Activated CD4-positive, alpha-beta T cell treated with anti-CD3 and anti-CD28 coated beads for 36 hours (primary cell): ENCODE measurements at places on chromosomes 6 and 20. TPM values are rescaled to one million over a fixed set of nuclear protein-coding genes. Genes with fewer than 3 reads are reported as not detected.

Gene MEI4
- total RNA-seq, result not detected

Gene LYRM2
- total RNA-seq, result 24.5 TPM

Gene SEL1L2
- not detected for total RNA-seq

Gene PPP1R3G
- total RNA-seq, result 0.09 TPM

GRCh38 chr20:10806539-10806938 lies 132.7 kb upstream of the JAG1 start:
- DNase-seq, result no peak

DNA sequence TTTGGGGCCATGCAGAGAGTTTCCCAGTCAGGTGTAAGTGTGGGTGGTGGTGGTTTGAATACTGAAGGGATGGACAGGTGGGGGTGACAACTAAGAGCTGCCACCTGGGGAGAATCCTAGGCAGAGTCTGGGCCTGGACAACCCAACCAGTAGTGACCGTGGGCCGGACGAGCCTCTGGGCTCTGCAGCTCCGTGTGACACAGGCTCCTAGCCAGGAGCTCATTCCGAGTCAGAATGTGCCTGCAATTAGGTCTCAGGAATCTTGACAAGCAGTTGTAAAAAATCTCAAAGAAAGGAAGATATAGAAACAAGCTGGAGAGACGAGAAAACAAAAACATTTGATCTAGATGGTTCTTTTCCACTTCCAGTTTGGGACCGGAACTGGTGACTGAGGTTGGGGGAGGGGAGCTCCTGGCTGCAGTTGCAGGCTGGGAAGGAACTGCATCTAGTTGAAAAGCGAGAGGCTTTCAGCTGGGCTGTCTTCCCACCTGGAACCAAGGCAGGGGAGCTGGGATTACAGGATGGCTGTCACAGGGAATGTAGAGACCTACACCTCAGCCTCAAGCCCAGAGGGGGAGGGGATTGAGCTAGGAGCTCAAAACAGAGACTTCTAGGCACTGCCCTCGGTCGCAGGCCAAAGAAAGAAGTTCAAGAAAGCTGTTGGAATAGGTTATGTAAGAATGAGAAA lies 156.9 kb downstream of the PAX1 start:
- DNase-seq, result no peak

DNA sequence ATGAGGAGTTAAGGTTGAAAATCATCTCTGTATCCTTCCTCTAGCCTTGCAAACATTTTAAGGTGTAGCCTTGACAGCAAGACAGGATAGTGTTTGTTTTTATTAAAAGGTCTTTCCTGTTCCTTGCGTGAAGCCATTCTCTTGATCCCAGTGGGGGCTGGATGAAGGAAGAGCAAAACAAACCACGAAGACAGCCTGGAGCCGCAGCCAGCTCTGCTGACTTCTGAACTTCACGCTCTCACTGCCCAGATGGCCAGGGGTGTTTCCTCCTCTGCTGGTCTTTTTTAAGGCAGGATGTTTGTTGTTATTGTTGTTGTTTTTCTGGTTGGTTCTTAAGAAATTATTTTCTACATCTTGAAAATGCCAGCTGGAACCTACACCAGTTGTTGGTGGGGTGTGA lies 156.4 kb downstream of the MTHFD1L start:
- no peak for DNase-seq

DNA sequence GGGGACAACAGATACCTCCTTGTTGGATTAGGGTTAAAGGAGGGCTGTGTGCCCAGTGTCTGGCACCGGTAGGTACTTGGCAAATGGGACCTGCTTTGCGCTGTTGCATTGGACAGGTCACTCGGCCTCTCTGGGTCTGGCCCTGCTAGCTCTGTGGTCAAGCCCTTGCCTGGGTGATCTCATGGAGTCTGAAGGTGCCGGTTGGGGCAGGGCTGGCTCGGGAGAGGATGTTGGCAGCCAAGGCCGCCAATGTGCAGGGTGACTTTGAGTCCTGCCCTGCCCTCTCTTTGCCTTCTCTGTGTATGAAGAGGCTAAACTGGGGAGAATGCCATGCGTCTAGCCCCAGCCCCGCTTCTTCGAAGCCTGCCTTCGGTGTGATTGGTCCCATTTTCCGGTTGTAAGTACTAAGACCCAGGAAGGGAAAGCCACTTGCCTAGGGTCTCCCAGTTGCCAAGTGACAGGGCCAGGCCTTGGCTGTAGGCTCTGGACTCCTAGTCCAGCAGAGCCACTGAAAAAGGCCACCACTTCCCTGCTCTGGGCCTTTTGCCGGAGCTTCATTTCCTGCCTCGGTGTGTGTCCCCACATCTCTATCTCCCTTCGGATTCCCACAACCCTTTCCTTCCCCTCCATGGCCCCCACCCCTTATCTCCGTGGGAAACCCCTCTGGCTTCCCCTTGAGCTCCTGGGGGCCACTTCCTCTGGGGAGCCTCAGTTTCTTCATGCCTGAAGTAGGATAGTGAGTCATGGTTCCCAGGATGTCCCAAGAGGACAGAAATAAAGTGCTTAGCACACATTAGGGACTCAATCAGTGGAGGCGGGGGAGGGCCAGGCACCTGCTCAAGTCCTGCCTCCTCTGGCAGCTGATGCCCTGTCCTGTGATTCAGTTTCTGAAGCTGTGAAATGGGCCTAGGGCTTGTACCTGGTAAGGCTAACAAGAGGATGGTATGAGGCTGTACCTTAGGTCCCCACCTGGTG lies 3.9 kb downstream of the SRC start:
- no peak for DNase-seq

- no peak for DNase-seq
Measured at GRCh38 chr6:127894051-127894450, 6.8 kb downstream of the THEMIS start.

- DNase-seq, result no peak
Measured at GRCh38 chr6:113960795-113961194, 10.2 kb downstream of the HDAC2 start.

- no peak for DNase-seq
Measured at GRCh38 chr6:25481267-25481666, 170.7 kb upstream of the SCGN start.

DNA sequence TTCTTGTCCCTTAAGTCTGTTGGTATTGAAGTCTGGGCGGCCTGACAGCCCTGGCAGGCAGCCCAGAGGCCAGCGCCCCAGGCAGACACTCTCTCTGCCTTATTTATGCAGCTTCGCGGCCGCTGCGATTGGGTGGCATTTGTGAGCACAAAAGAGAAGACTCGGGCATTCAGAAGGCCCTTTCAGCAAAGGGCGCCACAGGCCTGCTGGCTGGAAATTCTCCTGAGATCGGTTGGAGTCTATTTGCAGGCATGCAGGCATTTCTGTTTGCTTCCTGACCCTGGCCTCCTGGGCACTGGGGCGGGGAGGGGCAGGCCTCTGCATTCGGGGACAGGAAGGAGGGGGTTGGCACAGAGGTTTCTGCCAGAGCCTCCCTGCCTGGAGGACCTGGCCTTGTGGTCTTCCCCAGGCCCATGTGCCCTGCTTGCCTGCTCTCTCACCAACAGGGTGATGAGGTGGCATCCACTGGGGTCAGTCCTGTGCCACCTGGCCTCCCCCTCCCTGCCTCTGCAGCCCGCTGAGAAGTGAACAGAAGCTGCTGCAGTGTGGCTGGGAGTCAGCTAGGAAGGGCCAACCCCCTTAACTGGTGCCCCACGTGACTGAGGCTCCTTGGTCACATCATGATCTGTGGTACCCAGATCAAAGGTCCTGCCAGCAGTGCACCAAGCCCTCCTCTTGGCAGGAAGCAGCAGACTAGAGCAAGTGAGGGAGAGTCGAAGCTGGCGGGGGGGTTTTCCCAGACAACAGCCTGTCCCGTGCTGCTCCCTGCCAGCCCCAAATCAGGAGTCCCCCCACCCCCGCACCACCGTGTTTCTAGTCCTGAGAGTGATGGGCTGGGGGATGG lies 16.6 kb upstream of the CCDC167 start:
- peak; percentile 95 for DNase-seq

GRCh38 chr6:163335671-163336545 lies 78.6 kb upstream of the QKI start:
- DNase-seq, result no peak

GRCh38 chr6:29676981-29677601 lies 3.9 kb downstream of the ZFP57 start:
- DNase-seq, result peak; percentile 5

DNA sequence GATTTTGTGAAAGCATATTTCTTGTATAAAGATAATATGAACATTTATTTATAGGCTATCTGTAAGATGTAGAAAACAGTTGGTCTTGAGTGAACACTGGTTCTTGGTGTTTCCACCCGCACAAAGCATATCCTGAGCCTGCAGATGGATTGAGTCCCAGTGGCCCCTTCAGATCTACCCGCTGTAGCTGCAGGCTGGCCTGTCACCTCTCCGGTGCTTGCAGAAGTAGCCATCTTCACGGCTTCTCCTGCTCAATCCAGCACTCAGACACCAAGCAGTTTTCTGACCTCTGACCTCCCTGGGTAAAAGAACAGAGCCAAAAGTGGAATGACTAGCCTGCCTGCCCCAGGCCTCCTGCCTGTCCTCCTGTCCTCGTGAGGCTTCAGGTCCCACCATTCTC lies 22.7 kb downstream of the LYRM2 start:
- DNase-seq, result no peak

- DNase-seq, result no peak
Measured at GRCh38 chr6:110864824-110865223, 9.8 kb upstream of the AMD1 start.

DNA sequence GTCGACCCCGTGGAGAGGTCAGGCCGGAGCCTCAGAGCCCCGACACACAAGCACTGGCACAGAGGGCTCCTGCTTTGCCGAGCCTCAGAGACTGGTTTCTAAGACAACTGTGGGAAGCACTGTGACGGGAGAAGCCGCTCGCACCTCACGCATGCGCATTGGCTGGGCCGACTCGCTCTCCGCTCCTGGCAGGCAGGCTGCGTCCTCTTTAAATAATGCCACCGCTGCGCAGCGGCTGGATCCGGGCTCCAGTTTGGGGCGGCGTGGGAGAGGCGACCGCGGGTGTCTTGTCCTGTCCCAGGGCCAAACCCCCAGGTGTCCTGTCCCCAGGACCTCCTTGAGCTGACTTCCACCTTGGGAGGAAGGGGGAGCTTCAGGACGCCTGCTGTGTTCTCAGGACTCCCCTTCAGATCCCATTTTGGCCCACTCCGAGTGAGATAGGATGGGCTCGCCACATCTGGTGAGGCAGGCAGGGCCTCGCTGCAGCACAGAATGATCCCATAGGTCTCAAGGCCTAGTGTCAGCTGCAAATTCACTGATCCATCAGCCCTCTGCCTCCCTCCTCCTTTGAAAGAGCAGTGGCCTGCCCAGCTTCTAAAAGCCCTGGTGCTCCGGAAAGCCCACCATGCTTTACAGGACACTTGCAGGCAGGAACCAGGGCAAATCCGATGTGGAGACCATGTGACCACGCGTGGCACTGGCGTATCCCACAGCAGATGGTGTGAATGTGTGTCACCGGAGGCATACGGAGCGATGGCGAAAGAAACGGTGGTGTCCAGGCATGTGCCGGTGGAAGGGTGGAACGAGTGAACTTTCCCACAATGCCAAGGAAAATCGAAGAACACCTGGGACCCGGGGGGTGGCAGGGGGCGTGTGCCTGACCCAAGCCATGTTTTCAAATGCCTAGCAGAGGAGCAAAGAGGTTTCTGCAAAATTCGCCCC lies 169.3 kb upstream of the ZNF337 start:
- DNase-seq, result peak; percentile 86

DNA sequence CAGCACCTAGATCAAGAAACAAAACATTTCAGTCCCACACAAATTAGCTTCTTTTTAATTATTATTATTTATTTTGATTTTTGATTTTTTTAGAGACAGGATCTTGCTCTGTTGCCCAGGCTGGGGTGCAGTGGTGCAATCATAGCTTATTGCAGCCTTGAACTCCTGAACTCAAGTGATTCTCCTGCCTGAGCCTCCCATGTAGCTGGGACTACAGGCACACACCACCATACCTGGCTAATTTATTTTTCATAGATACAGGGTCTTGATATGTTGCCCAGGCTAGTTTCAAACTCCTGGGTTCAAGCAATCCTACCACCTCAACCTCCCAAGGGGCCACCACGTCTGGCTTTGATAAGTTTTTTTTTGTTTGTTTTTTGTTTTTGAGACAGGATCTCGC lies 24.6 kb downstream of the SNAI1 start:
- no peak for DNase-seq

DNA sequence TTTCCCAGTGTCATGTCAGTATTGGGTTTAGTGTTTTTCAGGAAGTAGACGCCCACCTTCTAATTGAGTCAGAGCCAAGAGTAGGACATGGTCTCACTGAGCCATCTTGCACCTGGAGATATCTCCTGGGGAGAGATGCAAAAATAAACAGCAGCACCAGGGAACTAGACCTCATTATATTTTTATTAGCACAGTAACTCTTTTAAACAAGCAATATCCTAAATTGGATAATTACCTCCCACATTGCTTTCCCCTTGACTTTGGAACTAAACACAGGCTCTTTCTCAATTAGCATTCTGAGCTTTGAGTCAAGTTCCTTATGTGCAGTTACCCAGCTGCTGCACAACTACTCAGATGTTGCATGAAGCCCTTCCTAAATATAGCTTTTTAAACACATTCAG lies 175.4 kb downstream of the IBTK start:
- no peak for DNase-seq

DNA sequence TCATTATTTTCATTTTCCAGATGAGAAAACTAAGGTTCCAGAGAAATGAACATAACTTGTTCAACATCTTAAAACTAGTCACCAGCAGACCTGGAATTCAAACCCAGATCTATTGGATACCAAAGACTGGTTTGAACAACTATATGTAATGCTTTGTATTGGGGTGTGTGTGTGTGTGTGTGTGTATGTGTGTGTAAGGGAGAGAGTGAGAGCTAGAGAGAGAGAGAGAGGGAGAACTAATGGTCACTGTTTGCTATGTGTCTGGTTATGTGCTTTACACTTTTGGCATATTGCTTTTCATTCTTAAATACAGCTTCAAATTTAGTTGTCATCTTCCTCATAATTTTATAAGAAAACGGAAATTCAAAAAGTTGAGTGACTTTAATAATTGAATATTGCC lies 134.7 kb upstream of the ZNF217 start:
- no peak for DNase-seq

DNA sequence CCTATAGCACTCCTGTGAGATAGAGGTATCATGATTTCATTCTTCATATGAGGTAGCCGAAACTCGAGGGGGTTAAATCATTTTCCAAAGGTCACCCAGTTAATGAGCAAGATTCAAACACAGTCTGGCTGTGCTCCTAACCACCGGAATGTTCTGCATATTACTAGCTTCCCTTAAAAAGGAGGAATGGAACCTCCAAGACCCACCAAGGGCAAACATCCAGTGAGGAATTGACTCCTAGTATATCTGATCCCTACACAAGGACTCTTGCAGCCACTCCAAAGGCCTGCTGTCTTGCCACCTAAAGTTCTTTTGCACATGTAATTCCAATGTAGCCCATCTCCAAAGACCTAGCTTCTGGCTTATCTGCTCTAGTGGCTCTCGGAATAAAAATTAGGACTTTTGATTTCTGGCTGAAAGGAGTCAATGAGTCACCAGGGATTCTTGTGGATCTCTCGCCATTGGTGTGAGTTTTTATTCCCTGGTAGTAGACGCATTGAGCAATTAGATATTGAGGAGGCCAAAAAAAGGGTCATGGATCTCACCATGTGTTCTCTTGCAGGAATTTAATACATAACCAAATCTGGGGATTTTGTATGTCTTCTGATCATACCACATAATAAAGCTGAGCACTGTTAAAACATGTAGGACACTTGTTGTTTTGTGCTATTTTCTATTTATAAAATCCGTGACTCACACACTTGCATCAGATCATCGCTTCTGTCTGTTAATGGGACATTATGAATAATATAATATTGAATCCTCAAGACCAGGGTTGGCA lies 9.1 kb downstream of the BCAS1 start:
- no peak for DNase-seq
